ENCODE measurements at places on chromosomes 4 and X.

- ATAC-seq = no peak
Observed at GRCh38 chr4:25756503-25756902, 100.9 kb downstream of the SLC34A2 start.

DNA sequence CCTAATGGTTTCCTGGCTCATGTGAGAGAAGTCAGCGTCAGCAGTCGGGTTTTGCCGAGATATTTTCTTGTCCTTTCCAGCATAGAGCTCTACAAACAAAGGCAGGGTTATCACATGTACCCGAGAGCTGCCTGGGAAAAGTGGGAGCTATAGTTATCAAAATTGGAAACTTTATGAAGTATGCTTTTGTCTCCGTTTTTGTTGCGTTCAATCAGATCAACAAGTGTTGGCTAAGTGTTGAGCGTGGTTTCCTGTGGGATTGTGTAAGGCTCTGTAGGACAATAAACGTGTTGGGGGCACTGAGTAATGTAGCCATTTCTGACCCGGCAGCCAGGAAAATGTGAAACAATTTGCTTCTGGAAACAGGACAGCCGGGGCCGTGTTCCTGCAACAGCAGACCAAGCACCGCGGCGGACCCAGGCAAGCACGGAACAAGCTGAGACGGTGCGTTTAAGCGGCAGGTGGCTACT is at the start of gene BMX:
Gene BMX (plus strand): TSS at position 311 of the 470 bp plus-strand sequence. CDS start 7,547 bp downstream, outside the sequence.
- ATAC-seq = no peak

- no peak for ATAC-seq
Observed at GRCh38 chr4:85522277-85522676, 47.3 kb downstream of the ARHGAP24 start.

DNA sequence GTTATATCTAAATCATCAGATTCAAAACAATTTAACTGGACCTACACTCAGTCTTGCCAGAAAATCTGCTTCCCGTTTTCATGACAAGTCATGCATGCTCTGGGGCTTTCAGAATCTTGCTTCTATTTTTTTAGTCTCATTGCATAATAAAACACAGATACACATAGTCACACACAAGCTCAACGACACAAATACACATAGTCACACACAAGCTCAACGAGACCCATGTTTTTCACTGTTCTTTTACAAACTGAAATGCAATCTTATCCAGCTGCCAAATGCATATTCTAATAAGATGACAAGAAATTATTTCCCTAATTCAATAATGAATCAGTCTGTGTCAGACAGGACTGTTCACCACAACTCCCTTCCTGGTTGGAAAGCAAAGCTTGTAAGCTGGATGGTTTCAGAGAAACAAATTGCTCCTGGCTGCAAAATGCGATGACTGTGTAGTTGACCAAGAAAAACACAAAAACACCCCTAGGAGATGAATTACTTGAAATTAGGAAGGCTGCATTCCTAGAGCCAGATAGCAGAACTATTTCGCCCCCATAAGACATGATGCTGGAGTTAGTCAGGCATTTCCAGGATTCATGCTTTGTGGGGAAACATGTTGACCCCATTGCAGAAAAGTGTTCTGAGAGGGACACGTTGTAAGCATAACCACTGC is 208.7 kb downstream of the CHIC2 start:
- peak; percentile 69 for ATAC-seq

GRCh38 chr4:24568425-24568824 is 15.9 kb downstream of the DHX15 start:
- ATAC-seq = no peak

DNA sequence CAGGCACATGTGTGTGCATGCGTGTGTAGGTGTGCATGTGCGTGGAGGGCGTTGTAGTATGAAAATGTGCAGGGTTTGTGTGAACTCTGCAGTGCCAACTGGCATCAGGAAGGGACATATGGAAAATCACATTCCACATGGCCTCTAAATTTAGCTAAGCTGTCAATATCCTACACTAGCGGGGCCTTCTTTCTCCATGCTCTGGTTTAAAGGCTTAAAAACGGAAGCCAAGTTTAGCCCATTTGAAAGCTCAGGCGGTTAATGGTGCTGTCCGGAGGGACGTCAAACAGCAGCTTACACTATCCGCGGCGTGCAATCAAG is 144.1 kb upstream of the NOCT start:
- no peak for ATAC-seq

DNA sequence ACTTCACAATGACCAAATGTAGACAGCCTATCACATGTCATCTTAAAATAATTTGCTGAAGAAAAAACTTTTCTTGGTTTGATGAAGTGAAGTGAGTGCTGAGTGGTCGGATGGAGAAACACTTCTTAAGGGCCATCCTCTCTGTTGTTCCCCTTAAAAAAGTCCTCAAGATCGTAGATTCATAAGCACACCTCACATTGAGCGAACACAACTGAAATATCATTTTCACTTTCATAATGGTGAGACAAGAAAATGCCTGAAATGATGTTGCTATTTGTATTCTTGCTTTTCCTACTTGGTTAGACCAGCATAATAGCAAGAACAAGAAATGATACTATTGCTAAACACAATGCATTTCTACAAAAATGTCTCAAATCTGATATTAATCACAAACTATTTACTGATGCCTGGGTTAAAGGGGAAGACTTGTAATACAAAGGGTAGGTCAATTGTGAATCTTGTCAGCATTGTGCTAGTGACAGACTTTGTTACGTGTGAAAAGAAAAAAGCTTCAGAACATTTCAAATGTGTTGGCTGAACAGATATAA is 305.6 kb upstream of the NR3C2 start:
- ATAC-seq = no peak

- ATAC-seq = no peak
Observed at GRCh38 chr4:105399532-105400161, 74.2 kb downstream of the PPA2 start.
